Naive thymus-derived CD8-positive, alpha-beta T cell (primary cell): ENCODE measurements at places on chromosomes 4 and X. TPM values are rescaled to one million over a fixed set of nuclear protein-coding genes. Genes with fewer than 3 reads are reported as not detected.

SYTL4 gene
- not detected for total RNA-seq

PWWP3B gene
- total RNA-seq = not detected

GAR1 gene
- total RNA-seq = 13.0 TPM

GPR119 gene
- total RNA-seq = not detected

PABPC1L2A gene
- not detected for total RNA-seq

EIF1AX gene
- total RNA-seq = 74.0 TPM

DNA sequence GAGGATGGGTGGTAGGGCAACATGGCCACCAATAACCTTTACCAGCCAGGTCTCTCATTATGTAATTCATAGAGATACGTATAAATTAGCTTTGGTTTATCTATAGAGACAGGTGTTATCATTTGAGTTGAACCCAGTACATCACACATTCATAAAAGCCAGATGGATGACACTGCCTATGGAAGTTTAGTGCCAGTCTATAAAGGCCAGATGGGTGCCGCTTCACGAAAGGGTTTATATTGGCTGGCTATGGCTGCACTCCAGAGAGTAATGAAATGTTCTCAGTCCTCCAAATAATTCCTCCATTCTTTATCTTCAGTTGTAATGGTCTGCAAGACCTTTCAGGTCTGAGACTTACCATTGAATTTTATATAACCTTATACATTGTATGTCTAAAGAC, 331.9 kb upstream of the NR3C2 start:
- DNase-seq = no peak

DNA sequence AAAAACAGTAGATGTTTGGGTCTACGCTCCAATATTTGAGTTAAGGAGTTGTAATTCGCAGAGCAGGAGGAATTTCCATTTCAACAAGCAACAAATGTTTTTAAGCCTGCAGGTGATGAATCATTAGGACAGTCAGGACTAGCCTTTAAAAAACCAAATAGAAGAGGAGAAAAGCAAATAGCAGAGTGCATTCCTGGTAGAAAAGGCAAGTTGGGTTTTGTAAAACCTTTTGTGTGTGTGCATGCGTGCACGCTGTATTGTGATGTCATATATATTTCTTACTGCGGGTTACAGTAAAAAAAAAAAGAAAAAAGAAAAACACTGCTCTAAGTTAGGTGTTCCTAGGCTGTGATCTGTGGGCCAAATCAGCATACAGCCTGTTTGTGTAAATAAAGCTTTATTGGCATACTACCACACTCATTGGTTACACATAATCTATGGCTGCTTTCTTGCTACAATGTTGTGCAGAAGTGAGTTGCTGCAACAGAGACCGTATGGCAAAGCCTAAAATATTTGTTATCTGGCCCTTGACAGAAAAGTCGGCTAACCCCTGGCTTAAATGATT, 135.6 kb downstream of the MID1 start:
- DNase-seq = no peak

- DNase-seq = no peak
These were observed 20.2 kb downstream of the GYG2 start for GRCh38 chrX:2848871-2849301.

DNA sequence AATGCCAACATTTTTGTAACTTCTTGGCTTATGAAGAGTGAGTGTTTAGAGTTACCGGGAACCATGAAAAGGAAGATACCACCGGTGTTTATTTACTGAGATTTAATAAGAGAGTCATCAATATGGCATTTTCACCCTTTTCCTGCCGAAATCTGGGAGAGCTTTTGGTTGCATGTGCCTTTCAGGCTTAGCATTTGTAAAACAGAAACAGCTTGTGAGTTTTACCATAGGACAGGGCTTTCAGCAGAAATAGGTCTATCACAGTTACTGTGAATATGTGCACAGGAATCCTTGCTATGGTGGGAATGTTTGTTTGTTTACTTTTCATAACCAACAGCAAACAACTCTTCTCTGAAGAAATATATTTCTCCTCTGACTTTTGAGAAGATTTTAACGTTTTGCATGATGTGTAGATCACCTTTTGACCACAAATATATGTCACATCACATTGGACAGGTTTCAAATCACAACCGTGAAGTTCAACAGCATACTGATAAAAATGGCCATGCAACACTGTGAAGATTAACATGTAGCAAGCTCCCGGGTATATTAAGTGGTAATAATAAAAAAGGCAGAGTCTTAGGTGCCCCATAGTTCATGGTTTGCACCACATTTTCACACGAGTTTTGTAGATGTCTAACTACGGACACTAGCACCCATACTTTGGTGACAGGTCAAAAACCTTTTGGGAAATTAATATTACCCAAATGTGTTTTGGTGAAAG, 21.3 kb downstream of the ARHGAP24 start:
- no peak for DNase-seq

GRCh38 chrX:96615448-96615847, 69.2 kb upstream of the DIAPH2 start:
- no peak for DNase-seq

DNA sequence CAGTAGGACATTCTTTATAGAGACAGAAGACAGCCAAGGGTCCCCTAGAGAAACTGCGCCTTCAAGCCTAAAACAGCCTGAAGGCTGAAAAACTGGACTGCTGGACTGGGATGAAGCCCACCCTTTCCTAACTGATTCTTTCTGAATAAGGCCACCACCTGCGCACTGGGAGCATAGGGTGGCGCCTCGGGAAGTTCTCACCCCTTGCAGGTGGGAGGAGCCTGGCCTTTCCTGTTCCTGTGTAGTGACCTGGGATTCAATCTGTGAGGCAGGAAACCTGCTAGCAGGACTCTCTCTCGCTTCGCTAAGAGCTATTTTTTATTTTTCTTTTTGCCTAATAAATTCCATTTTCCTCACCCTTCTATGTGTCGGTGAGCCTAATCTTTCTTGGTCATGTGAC, 61.8 kb upstream of the KLHL13 start:
- DNase-seq = no peak

GRCh38 chr4:55965585-55965984, 16.8 kb downstream of the CEP135 start:
- no peak for DNase-seq

DNA sequence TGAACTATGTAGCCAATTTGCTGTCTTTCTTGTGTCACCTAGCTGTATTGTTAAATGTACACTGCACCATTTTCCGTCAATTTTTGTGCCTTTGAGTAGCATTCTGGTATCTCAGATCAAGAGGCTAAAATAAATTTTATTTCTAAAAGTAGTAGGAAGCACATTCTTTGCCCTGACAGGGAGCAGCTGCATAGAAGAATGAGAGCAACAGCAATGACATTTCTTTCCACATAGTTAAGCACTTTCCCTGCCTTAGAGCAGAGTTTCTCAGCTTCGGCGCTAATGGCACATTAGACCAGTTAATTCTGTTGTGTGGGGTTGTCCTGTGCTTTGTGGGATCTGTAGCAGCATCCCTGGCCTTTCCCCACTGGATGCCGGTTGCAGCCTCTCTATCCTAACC, 173.9 kb downstream of the CHIC2 start:
- DNase-seq = no peak

GRCh38 chr4:101009471-101009870, 337.9 kb downstream of the PPP3CA start:
- DNase-seq = no peak

- DNase-seq = no peak
These were observed 368.0 kb upstream of the AGA start for GRCh38 chr4:177810220-177810619.

- DNase-seq = no peak
These were observed 25.6 kb downstream of the IQSEC2 start for GRCh38 chrX:53255738-53256191.
